ENCODE measurements at places on chromosomes 7 and 10.

GRCh38 chr7:35241884-35242283 lies 12.0 kb downstream of the TBX20 start:
- DNase-seq, result no peak

- no peak for DNase-seq
These were observed 354.9 kb upstream of the SEMA3C start for GRCh38 chr7:81273601-81274397.

- no peak for DNase-seq
These were observed 4.2 kb downstream of the AHR start for GRCh38 chr7:17302575-17303142.

- DNase-seq, result no peak
These were observed 66.9 kb downstream of the GATA3 start for GRCh38 chr10:8121201-8121890.

GRCh38 chr7:141389140-141389796 lies 161.9 kb upstream of the AGK start:
- DNase-seq, result no peak

- no peak for DNase-seq
These were observed 363.7 kb downstream of the ADRA2A start for GRCh38 chr10:111440501-111440900.

GRCh38 chr10:54866666-54867065 lies 65.6 kb upstream of the PCDH15 start:
- no peak for DNase-seq

DNA sequence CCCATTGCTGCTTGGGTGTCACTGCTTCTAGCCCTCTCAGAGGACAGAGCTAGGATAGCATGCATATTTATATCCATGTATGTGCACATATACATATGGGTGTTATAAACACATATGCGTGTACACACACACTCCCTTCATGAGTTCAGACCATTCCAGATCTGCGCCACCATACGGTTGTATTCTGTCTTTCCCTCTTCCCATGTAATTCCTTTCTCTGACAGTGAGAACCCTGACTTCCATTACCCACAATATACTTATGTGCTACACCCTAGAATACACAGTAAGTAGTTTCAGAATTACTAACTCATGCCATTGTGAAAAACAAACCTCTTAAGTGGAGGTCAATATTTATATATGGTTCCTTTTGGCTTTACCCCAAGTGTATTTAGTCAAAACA lies 116.6 kb upstream of the SAMD8 start:
- no peak for DNase-seq

DNA sequence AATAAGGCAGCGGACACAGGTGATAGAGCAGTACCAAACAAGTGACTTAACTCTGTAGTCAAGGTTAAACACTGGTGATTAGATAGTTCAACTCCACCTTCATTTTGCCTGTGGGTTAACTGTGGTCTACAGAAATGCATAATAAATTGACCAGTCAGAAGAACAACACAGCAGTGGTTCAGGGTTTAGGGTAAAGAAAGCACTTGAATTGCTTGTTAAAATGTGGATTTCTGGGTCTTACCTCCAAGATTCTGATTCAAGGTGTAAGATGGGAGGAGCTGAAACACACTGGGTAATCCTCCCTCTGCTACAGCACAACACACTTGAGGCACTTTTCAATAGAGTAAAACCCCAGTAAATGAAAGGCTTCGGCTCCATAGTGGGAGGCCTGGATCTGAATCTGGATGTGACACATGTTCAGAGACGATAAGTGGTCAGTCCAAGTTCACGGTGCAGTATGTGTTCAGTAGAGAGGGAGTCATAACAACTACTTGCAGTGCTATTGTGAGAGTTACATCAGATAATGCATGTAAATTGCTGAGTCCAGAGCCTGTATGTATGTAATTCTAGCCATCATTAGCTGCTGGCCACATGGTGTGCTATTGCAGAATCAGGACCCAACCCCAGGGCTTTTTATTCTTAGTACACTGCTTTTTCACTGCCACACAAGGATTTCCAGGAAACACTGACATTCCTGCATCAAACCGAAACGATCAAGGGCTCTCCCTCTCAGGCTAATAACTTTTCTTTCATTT lies 141.7 kb downstream of the SORCS1 start:
- DNase-seq, result no peak

DNA sequence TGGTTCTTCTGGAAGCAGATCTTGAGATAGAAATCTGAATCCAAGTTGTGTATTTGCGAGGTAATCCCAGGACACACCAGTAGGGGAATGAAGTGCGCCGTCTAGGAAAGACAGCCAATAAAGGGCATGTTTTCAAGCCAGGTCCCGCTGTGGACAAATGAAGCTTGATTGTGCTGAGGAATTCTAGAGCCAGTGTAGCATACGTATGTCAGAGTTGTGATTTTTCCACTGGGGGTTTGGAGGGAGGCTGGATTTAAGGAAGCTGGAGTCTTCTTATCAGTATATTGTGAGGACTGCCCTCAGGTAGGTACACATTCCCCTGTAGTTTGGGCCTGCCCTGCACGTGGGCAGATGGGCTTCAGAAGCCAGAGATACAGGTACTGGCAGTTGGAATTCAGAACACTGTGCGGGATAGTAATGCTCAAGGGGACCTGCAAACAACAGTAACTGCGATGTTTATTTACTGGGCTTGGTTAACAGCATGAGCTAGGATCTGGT lies 50.9 kb downstream of the GALNT11 start:
- no peak for DNase-seq

DNA sequence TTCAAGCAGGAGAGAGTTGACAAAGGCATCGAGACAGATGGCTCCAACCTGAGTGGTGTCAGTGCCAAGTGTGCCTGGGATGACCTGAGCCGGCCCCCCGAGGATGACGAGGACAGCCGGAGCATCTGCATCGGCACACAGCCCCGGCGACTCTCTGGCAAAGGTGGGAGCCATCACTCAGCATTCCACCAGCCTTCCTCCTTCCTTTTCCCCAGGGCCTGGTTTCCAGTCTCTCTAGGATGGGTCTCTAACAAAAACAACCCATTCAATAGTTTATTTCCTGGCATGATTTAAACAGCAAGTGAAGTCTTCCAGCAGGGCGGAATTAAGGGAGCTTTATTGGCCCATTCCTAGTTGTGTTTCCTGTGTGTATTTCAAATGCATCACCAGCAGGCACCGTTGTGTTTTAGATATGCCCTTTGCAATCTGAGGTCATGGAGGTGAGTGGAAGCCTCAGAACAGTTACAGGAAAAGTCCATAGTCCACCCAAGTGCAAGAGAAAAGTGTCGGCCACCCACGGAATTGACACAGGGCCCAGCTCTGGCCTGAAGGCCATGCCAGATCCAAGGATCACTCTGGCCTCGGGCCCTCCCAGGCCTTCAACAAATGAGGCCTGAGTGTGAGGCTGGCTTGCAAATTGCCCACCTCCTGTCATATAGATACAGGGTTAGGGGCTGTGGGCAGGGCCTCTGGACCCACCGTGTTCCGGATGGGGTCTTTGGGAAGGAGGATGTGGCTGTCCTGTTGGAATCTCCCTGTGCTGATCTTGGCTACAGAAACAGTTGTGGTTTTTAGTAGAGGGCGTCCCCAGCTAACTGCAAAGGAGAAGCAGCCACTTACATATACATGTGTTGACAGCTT lies 46.9 kb upstream of the TRIM8 start:
- DNase-seq, result no peak

GRCh38 chr10:11712744-11713143 lies 29.4 kb upstream of the ECHDC3 start:
- no peak for DNase-seq

- peak; percentile 25 for DNase-seq
These were observed 85.8 kb downstream of the CALD1 start for GRCh38 chr7:134865001-134865845.

- DNase-seq, result no peak
These were observed 196.8 kb downstream of the REEP3 start for GRCh38 chr10:63718006-63718405.

- no peak for DNase-seq
These were observed 34.9 kb downstream of the PRKAR2B start for GRCh38 chr7:107079212-107079940.

DNA sequence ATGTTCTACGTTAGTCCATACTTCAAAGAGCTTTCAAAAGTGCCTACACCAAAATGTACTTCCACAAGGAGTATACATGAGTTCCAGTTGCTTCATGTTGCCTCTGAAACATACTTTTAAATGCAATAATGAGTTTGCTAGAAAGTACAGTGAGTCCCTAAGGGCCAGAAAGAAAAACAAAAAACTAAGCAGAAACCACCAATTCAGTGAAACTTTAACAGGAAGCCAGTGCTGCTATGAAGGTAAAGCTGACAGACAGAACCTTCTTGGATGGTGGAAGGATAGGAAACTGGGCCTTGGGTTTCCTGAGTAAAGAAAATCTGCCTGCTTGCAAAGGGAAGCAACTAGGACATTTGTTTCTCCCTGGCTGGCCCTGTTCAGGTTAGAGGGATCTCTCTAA lies 104.2 kb downstream of the CTTNBP2 start:
- DNase-seq, result no peak

GRCh38 chr7:151246851-151247580 lies 1.5 kb downstream of the SMARCD3 start:
- DNase-seq, result no peak

DNA sequence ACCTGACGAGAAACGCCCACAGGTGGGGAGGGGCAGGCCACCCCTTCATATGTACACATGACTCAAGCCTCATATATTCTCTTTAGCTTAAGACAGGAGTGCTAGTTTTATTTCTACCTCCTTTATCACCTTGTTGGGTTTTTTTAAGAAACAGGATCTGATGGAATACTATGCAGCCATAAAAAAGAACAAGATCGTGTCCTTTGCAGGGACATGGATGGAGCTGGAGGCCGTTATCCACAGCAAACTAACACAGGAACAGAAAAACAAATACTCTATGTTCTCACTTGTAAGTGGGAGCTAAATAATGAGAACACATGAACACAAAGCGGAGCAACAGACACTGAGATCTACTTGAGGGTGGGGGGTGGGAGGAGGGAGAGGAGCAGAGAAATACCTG lies 11.2 kb upstream of the HUS1 start:
- DNase-seq, result no peak

DNA sequence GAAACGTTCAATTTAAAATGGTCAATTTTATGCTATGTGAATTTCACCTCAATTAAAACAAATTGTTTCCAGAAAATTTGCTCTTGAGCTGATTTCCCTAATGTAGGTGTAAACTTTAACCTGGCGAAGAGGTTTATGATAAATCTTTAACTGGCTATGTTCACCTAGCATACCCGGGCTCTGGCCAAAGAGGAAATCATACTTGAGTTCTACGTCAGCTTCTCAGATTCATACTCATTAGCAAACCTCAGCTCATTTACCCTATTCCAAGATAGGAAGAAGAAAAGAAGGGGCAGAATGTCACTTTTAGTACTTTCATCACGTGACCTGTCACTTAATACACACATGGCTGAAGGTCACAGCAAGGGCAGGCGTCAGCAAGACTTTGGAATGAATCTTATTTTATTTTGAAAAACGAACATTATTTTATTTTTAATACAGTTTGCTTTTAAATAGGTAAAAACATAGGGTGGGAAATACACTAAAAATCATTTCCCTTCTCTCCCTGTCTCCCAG lies 97.0 kb downstream of the ABLIM1 start:
- DNase-seq, result no peak

- no peak for DNase-seq
These were observed 69.4 kb downstream of the VOPP1 start for GRCh38 chr7:55502858-55503440.

GRCh38 chr10:79404690-79405131 lies 40.7 kb downstream of the ZCCHC24 start:
- no peak for DNase-seq

DNA sequence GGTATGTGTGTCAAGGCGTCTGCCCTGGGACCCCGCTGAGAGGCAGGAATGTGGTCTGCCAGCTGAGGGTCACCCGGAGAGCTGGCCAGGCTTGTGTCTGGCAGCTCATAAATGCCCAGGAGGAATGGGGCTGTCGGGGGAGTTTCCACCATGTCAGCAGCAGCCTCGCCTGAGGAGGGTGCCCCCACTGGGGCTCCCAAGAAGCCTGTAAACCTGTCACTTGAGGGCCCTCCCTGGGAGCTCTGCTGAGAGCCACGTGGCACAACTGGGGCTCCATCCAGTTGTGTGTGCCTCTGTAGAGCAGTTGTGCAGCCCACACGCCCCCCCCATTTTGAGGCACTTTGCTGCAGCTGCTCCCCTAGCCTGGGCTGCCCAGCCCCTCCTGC lies 70.6 kb downstream of the NEURL1 start:
- DNase-seq, result no peak

- peak; percentile 62 for DNase-seq
These were observed 15.3 kb downstream of the KCNH2 start for GRCh38 chr7:150962553-150963399.

DNA sequence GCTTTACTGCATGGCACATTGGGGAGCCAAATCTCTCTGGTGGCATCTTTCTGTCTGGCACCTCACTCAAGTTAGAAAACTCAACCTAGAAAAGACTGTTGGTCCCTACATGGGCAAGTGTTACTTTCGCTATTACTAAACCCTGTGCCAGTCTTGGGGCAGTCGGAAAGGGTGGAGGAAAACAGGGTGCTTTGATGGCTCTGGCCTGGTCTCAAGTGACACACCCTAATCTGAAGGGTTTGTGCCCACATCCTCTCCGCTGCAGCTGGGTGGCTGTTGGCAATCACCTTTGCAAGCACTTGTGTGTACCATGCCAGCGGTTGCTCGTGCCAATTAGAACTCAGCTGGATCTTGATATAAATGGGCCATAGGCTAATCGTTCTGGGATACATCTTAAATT lies 159.8 kb upstream of the ITGB1 start:
- DNase-seq, result peak; percentile 52

- DNase-seq, result no peak
These were observed 460.4 kb downstream of the PTPRN2 start for GRCh38 chr7:158127241-158127640.

DNA sequence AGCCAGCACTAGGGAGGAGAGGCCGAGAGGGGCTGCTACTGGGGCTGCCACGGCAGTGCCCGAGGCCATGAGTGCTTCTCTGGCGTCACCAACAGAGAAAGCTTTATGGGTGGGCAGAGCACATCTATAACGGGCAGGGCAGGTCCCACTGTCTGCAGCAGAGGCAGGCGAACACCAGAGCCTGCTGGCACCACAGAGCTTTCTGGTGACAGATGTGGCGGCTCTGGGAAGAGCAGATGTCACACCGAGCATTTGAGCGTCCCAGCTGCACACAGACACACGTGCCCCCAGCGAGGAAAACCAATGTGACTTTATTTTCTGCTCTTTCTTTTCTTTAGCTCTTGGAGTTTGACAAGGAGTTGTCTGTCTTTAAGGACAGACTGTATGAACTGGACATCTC lies 20.5 kb downstream of the NKX6-2 start:
- DNase-seq, result no peak

DNA sequence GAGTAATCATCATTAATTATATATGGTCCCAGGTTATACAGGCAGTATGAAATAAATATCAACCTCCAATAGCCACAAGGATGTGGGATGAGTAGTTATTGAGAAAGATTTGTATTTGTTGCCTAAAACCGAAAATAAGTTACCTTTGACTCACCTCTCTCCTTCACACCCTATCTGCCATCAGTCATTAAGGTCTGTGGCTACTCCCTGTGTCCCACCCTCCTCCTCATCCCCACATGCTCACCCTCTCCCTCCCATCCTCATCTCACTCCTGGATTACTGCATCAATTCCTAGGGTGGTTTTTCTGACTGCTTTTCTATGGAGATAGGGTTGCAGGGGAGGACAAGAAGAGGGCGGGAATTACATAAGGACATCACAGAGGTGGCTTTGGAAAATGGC lies 9.1 kb upstream of the GGCT start:
- DNase-seq, result no peak

- DNase-seq, result no peak
These were observed 33.3 kb upstream of the COL13A1 start for GRCh38 chr10:69768386-69768785.
